ENCODE measurements at places on chromosomes 16 and 17. TPM values are rescaled to one million over a fixed set of nuclear protein-coding genes. Genes with fewer than 3 reads are reported as not detected.

GRCh38 chr16:84911486-84912216 lies 91.9 kb downstream of the CRISPLD2 start:
- no peak for DNase-seq

ZNF267 gene
- 80.5 TPM for total RNA-seq

- DNase-seq, result no peak
Measured at GRCh38 chr17:8473451-8474192, 37.9 kb downstream of the NDEL1 start.

MT2A gene
- total RNA-seq, result 36.4 TPM

GRCh38 chr17:40068129-40068581 lies 5.4 kb downstream of the THRA start:
- no peak for DNase-seq

DNA sequence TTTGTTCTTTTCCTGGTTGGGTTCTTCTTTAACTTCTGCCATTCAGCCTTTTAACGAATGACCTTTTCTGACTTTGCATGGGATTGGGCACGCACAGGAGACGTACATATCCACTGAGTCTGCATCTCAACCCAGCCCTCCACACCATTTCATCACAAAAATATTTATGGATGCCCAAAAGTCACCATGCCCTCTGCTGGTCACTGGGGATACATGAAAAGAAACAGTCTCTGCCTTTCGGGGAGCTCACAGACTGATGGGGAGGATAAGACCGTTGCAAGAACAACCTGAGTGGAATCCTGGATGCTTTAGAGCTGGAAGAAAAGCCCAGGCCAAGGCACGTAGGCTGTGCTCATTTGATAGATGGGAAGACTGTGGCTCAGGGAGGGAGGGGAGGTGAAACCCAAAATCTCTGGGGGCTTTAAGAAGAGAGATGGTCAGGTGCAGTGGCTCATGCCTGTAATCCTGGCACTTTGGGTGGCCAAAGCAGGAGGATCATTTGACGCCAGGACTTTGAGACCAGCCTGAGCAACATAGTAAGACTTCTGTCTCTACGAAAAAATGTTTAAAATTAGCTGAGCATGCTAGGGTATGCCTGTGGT lies 7.9 kb upstream of the MT2A start:
- no peak for DNase-seq

- DNase-seq, result no peak
Measured at GRCh38 chr17:31579265-31579664, 187.8 kb downstream of the RAB11FIP4 start.

DNAI2 gene
- total RNA-seq, result 4.2 TPM

SLC16A6 gene
- 6.4 TPM for total RNA-seq

GRCh38 chr17:19728084-19728495 lies 11.7 kb upstream of the SLC47A2 start:
- DNase-seq, result no peak

ALOXE3 gene
- not detected for total RNA-seq

GRCh38 chr16:61024180-61024900 lies 1011.9 kb downstream of the CDH8 start:
- DNase-seq, result no peak

C17orf100 gene
- 1.3 TPM for total RNA-seq

PLA2G10 gene
- not detected for total RNA-seq

- no peak for DNase-seq
Measured at GRCh38 chr17:7215652-7216180, 3.9 kb downstream of the DLG4 start.

- DNase-seq, result no peak
Measured at GRCh38 chr17:62760945-62761267, 47.2 kb downstream of the MARCHF10 start.

DNA sequence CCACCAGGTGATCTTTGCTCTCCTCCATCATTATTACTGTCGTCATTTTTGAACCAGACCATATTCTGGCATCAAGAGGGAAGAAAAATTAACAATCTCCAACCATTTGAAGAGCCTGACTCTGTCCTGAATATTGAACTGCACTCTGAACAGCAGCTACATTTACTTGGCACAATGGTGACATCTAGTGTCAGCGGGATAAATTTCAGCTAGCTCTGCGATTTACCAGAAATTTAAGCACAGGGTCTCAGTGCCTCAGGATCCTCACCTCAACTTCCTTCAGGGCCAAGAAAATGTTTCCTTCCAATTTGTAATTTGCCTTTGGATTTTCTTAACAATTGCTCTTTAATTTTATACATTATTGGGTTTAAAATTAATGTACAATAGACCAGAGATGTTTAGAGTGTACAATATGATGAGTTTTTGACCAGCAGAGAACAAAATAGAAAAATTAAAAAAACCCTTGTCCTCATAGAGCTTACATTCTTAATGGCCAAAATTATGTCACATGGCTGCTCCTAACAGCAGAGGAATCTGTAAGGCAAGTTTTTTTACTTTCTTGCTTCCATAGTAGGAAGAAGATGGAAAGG lies 10.7 kb upstream of the ZNF19 start:
- DNase-seq, result no peak

GRCh38 chr17:68048996-68049395 lies 13.5 kb downstream of the KPNA2 start:
- DNase-seq, result no peak

PRSS21 gene
- not detected for total RNA-seq

Data from T-helper 17 cell (primary cell).